Caco-2 (cell line): ENCODE measurements at places on chromosomes 12 and 14. TPM values are rescaled to one million over a fixed set of nuclear protein-coding genes. Genes with fewer than 3 reads are reported as not detected.
A peak's percentile ranks its signal among the peaks of the same experiment; 100 is the strongest.

DNA sequence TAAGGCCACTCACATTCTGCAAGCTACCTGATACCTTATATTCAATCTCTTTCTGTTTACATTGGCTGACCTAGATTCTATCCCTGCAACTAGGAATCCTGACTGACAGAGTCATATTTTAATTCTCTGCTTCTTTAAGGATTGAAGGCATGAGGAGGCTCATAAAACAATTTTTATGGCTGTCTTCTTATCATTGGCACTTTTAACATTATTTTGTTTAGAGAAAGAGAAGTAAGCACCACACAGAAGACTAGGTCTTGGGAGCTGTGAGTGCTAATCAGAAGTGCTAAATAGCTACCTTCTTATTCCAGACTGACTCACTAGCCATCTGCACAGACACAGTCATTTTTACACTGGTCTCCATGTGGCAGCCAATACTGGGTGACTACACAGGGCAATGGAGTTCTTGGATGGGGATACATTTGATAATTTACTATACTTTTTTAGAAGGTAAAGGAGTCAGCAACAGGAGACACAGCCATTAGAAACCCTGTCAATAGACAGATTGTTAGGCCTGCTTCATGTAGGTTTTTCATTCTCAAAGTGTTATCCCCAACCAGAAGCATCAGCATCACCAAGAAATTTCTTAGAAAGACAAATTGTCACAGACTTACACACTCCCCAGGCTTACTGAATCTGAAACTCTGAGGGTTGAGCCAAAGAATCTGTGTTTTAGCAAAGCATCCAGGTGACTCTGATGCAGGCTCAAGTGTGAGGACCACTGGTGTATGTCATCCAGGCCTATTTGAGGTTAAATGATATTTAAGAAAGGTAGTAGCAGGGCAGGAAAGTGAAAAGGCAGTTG is 214.1 kb downstream of the DUSP6 start:
- H3K36me3 ChIP-seq: no peaks in the 10 kb centered on the region
- no peak overlapping the region for H3K27ac ChIP-seq
- DNase-seq: no peak
- no peaks in the 10 kb centered on the region for H3K27me3 ChIP-seq

DNA sequence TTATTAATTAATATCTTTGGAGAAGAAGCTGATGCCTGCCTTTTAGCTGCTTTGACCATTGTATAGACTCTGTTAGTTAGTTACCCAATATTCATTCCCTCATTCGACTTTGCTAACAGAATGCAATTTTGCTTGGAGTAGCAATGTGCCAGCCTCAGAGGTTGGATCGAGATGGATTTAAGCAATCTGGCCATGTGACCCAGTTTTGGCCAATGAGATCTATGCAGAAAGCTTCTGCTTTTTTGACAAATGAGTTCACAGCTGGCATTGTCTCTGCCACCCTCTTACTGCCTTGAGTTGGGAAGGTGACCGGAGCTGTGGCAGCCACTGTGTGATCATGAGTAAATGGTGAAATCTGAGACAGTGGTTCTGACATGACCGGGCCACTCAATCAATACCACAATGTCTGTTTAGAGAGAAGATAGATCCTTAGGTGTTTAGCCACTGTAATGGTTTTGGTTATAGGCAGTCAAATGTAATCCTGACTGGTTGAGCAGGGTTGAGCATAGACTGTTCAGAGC is 74.9 kb upstream of the MED13L start:
- H3K4me1 ChIP-seq: no peaks in the 10 kb centered on the region
- no peaks in the 10 kb centered on the region for H3K27me3 ChIP-seq
- no peak for DNase-seq
- no peaks in the 10 kb centered on the region for H3K36me3 ChIP-seq
- no peak overlapping the region for H3K27ac ChIP-seq
- H3K4me3 ChIP-seq: no peak overlapping the region

DNA sequence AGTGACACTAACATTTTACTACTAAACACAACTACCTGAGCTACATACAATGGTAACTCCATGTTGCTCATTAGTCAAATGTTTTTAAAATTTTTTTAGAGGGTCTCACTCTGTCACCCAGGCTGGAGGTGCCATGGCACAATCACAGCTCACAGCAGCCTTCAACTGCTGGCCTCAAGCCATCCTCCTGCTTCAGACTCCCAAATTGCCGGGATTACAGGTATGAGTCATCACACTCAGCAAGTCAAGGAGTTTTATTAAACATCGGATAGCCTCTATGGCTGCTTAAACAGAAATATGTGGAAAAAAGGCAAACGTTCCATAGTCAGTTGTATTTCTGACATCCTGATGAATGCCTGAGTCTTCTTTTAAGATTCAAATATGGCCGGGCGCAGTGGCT is 11.1 kb upstream of the NPFF start:
- H3K4me3 ChIP-seq: no peak overlapping the region
- no peaks in the 10 kb centered on the region for H3K4me1 ChIP-seq
- H3K27ac ChIP-seq: no peak overlapping the region
- H3K36me3 ChIP-seq: no peaks in the 10 kb centered on the region; the same call in none of the 2 replicates

GRCh38 chr12:105992849-105993740 is 145.7 kb downstream of the NUAK1 start:
- H3K4me1 ChIP-seq: no peaks in the 10 kb centered on the region
- no peak for DNase-seq
- no peak overlapping the region for H3K4me3 ChIP-seq
- no peak overlapping the region for H3K27ac ChIP-seq
- H3K36me3 ChIP-seq: no peaks in the 10 kb centered on the region
- H3K27me3 ChIP-seq: no peaks in the 10 kb centered on the region

- H3K27me3 ChIP-seq: no peaks in the 10 kb centered on the region
- H3K4me1 ChIP-seq: peaks cover 60% of the 10 kb centered on the region
- H3K4me3 ChIP-seq: no peak overlapping the region
- DNase-seq: no peak
- H3K27ac ChIP-seq: peak overlapping the region; percentile 9
Observed at GRCh38 chr14:69083181-69083580, 69.7 kb downstream of the DCAF5 start.

GRCh38 chr12:48973941-48974673 is 2.6 kb upstream of the WNT10B start:
- H3K4me1 ChIP-seq: peaks cover 40% of the 10 kb centered on the region
- no peak overlapping the region for H3K4me3 ChIP-seq
- no peak overlapping the region for H3K27ac ChIP-seq
- no peak for DNase-seq

- no peak overlapping the region for H3K4me3 ChIP-seq
- no peaks in the 10 kb centered on the region for H3K36me3 ChIP-seq
- no peak for DNase-seq
Observed at GRCh38 chr12:17456486-17456885, 633.5 kb downstream of the RERGL start.

- no peak overlapping the region for H3K4me3 ChIP-seq
- peaks cover 12% of the 10 kb centered on the region for H3K4me1 ChIP-seq
- no peaks in the 10 kb centered on the region for H3K36me3 ChIP-seq
- peak; percentile 15 for DNase-seq
- peak overlapping the region; percentile 16 for H3K27ac ChIP-seq
Observed at GRCh38 chr12:24479131-24479530, 469.8 kb downstream of the BCAT1 start.

GRCh38 chr12:66453120-66453519 is 150.8 kb downstream of the HELB start:
- H3K4me3 ChIP-seq: no peak overlapping the region
- H3K4me1 ChIP-seq: no peaks in the 10 kb centered on the region
- no peak overlapping the region for H3K27ac ChIP-seq
- no peak for DNase-seq
- peaks cover 2% of the 10 kb centered on the region for H3K27me3 ChIP-seq

- H3K27ac ChIP-seq: peak overlapping the region; percentile 39
- peaks cover 47% of the 10 kb centered on the region for H3K4me1 ChIP-seq
- no peak overlapping the region for H3K4me3 ChIP-seq
- H3K36me3 ChIP-seq: no peaks in the 10 kb centered on the region; the same call in 1 of the 2 replicates
Observed at GRCh38 chr14:93033983-93034670, 81.6 kb downstream of the ITPK1 start.

The SMIM41 gene
- not detected in 2 replicates for total RNA-seq

The POTEM gene
- not detected in 2 replicates for total RNA-seq

The HPD gene
- total RNA-seq: 0.20 TPM in 1 of 2 replicates, not detected in the other
